ENCODE measurements at places on chromosomes 11 and 22. TPM values are rescaled to one million over a fixed set of nuclear protein-coding genes. Genes with fewer than 3 reads are reported as not detected.

TRPC6 gene
- total RNA-seq = 0.11 TPM

P4HA3 gene
- 0.74 TPM for total RNA-seq

PANX2 gene
- total RNA-seq = 1.4 TPM

TP53I11 gene
- 0.11 TPM for total RNA-seq

TENM4 gene
- 33.5 TPM for total RNA-seq

EXPH5 gene
- 1.2 TPM for total RNA-seq

OLFML1 gene
- total RNA-seq = not detected

CCDC87 gene
- total RNA-seq = not detected

NEFH gene
- not detected for total RNA-seq

GUCY1A2 gene
- total RNA-seq = 0.27 TPM

GNAZ gene
- total RNA-seq = 0.70 TPM

C11orf71 gene
- total RNA-seq = 6.0 TPM

BIRC3 gene
- total RNA-seq = 0.27 TPM
